Activated CD4-positive, alpha-beta T cell treated with anti-CD3 and anti-CD28 coated beads, Interleukin-2, amount 50 U/mL, for 48 hours (primary cell): ENCODE measurements at places on chromosomes 2 and 18.

DNA sequence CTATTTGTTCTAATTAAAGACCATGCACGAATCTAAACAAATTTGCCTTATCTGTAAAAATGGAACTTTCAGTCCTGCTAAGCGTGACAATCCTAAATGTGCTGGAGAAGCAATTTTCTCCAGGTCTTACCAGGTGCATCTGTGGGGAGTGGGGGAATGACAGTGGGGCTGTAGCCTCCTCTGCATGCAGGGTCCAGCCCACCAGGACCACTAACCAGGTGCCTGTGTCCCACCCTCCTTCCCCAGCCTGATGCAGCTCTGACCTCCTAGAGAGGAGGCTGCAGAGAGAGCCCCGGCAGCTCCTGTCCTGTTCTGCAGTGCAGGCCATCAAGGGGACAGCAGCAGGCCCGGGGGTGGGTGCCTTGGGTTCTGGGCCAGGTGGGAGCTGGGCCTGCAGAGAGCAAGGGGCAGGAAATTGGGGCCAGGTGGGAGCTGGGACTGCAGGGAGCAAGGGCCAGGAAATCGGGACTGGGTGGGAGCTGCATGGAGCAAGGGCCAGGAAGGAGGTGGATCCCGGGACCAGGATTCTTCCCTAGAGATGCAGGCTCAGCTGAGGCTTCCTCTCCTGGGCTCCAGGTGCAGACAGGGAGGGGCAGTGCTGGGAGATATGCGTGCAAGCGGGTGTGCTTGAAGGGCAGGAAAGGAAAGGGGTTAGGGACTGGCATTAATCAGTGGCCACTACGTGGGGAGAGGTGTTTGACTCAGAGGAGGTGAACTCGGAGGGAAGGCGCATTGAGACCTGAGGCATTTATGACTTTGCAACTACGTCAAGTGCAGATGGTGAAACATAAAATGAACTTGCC is 185.3 kb downstream of the ANKRD30B start:
- DNase-seq, result no peak

DNA sequence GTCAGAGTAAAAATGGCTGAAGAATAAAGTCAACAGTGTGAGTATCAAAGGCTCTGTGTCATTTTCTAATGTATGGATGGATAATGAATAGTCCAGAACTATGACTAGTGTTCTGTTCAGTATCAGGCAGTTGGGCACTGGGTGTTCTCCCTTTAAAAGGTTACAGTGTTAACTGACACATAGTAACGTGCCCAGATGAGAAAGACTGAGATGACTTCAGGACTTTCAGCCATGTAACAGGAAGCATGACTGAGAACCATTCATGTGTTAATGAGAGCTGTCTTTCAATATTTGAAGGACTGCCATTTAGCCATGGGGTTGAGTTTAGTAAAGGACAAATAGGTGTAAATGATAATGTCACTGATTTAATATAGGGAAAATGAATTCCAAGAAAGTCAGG is 187.1 kb downstream of the GULP1 start:
- DNase-seq, result no peak

DNA sequence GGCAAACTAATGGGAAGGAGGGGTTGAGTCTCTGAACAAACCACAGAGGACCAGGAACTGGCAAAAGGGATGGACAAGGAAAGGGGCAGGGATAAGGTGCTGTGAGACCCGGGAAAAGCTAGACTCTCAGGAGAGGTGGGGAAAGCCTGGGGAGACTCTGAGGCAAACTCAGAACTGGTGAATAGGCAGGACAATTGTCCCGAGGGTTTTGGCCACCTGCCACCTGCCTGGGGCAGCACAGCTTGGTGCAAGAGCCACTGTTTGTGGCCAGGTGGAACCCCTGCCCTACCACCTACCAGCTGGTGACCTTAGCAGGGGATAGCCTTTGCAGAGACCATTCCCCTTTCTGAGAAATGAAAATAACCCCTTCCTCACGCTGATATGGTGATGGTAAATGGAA is 129.4 kb upstream of the ASB18 start:
- no peak for DNase-seq

- DNase-seq, result no peak
Observed at GRCh38 chr2:15311201-15311907, 249.8 kb downstream of the NBAS start.

GRCh38 chr2:147182260-147182659 is 662.6 kb upstream of the ACVR2A start:
- peak; percentile 68 for DNase-seq
